ENCODE measurements at places on chromosomes 5 and 9. TPM values are rescaled to one million over a fixed set of nuclear protein-coding genes. Genes with fewer than 3 reads are reported as not detected.

SLC34A1 gene
- total RNA-seq, result not detected

RNF224 gene
- not detected for total RNA-seq

NEUROG1 gene
- not detected for total RNA-seq

GRXCR2 gene
- total RNA-seq, result not detected

CATSPER3 gene
- not detected for total RNA-seq

LCN15 gene
- total RNA-seq, result 0.40 TPM

GRCh38 chr9:119802621-119803020, 433.4 kb upstream of the BRINP1 start:
- peak; percentile 88 for DNase-seq

DNA sequence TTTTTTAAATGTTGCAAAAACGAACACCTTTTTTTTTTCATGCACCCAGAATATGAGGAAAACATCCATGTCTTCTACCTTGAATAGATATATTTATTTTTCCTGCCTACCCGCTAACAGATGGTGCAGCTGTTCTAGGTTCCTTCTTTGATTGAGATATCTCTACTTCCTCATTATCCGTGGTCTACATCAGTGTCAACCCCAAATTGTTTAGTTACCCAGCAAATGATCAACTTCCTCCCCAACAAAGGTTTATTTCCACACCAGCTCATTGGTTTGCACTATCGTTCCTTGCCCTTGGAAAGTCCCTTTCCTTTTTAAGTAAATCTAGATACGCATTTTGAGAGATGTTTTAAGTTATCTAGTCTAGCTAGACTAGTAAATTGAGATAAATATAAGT, 166.4 kb downstream of the PRR16 start:
- DNase-seq, result no peak

GRCh38 chr9:135032041-135032835, 55.2 kb upstream of the OLFM1 start:
- DNase-seq, result no peak

GRCh38 chr5:158100373-158100888, 241.5 kb upstream of the CLINT1 start:
- no peak for DNase-seq

DNA sequence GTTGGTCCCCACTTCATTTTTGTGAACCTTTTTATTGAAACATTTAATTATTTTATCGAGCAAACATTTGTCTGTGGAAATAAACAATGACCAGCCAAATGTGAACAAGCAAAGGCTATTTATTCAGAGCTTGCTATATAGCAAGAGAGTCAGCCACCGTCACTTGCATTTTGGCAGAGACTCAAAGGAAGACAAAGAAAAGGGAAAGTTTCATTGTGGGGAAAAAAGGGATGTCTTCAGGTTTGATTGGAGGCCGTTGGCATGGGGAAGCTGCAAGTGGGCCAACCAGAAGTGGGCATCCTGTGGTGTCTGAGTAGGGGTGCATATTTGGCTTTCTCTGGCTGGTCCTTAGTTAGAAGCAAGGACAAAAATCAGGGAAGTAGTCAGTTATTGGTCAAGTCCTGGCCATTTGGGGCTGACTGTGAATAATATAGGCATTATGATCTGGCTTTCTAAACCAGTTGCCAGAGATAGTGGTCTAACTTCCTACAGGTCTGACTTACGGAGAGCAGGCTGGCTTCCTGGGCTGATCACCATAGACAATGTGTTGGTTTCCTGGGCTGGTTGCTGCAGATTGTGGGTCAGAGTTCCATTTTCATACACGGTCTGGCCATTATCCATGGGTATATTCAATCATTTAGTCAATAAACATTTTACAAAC, 16.6 kb downstream of the ENC1 start:
- DNase-seq, result no peak

DNA sequence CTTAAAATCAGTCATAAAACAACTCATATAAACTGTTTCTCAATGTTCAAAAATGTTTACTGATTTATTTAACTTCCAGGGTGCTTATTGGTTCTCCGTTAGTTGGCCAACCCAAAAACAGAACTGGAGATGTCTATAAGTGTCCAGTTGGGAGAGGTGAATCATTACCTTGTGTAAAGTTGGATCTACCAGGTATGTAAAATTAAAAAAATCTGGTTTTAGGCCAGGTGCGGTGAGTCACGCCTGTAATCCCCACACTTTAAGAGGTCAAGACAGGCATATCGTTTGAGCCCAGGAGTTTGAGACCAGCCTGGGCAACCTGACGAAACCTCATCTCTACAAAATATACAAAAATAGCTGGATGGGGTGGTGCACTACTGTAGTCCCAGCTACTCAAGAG, 73.7 kb downstream of the ITGA1 start:
- DNase-seq, result no peak

DNA sequence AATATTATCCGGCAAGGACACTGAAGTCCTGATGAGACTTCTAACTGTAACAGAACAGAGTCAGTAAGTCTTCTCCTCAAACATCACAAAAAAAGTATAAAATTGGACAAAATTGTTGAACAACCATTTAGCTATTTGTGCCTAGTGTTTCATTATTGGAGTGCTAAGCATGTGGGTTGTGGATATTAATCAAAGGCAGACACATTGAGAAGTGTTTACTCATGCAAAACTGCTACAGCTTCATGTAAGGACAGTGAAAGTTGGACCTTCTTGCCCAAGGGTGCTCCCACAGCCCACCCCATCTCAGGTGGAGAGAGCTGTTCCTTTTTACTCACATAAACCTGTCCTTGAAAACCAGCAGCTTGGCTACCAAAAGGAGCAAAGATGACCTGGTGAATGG, 355.1 kb upstream of the DAB2 start:
- no peak for DNase-seq

All from prostate gland (tissue), 2 donors.